NK-92 treated with Interleukin-12 subunit alpha and Interleukin-12 subunit beta, amount 100 ng/mL, for 24 hours (cell line): ENCODE measurements at places on chromosomes 6 and 20.

DNA sequence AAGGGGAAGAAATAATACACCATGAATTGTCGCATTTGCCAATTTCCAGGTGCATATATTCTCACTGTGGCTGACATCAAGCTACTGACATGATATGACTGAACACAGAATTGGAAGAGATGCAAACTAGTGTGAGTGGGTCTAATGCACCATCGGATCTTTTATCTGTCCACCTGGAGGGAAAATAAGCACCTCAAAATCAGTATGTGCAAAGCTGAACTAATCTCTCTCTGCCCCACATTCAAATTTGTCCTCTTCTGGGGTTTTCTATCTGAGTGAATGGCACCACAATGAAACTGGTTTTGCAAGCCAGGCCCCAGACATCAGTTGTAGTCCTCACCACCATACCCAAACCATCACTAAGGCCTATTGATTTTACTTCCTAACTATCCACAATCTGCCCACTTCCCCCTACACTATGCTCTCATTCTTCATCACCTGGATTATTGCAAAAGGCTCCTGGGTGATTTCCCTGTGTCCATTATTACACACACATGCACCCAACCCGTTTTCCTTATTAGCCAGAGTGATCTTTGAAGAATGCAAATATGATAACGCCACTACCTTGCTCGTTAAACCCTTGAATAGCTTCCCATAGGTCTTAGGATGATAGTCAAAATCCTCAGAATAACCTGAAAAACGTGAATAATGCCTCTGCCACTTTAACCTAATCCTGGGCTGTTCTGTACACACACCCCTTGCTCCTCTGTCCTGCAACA is 159.0 kb upstream of the GMDS start:
- no peak for DNase-seq

GRCh38 chr6:112245511-112246203 is 8.7 kb downstream of the LAMA4 start:
- DNase-seq, result no peak

DNA sequence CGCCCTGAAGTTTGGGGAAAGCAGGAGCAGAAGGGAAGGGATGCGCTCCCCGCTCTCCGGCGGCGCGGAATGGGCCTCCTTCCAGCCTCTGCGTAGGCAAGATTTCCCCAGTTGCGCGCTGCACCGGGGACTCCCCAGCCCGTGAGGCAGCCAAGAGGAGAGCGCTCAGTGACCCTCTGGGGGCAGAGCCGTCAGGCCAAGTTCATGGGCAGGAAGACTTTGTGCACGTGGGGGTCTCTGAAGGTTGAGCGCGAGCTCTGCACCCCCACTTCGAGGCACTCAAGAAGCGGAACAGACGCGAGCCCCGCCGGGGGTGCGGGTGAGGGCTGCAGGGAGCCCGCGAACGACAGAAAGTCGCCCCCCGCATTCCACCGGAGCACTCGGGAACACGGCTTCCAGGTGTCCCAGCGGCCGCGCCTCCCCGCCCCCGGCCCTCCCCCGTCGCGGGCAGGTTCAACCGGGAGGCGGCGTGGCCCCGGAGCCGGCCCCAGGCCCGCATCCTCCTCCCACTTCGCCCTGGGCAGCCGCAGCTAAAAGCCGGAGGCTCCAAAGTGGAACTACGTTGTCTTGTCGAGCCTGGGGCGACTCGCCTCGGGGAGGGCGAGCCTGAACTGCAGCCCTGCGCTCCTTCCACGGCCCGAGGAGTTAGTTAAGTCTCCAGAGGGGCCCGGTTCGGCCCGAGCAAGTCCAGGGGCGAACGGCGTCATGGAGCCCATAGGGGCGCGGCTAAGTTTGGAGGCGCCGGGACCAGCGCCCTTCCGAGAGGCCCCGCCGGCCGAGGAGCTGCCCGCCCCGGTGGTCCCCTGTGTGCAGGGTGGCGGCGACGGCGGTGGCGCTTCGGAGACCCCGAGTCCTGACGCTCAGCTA is at the start of gene PPP1R3G:
Gene PPP1R3G, plus strand, starts transcription at position 561 of the 867 bp plus-strand sequence. Its CDS starts 145 bp downstream, at position 706.
- no peak for DNase-seq

DNA sequence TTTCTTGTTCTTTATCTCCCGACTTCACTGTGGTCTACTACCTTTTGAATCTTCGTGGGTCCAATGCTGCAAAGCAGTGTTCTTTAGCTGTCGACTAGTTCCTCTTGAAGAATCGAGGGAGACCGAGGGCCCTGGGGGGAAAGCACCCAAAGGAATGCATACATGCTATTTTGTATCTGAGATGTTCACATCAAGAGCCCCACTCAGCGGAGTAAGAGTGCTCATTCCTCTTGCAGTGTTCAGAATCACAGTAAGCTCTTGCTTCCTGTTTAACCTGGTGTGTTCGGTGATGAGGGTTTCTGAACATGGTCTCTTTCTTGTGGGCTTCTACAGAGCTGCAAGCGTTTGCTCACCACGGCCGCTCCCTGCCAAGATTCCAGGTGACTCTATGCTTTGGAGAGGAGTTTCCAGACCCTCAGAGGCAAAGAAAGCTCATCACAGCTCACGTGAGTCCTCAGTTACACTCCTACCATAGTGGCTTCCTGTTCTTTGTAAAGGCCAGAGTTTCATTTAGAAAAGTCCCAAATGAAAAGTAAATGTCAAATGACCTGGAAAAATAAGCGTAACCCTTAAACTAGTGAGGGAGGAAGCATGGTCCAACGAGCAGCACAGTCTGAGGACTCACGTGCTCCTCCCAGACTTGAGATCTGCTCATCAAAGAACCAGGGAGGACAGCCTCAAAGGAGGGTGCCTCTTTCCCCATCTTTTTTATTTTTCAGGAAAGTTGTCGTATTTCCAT is 13.3 kb downstream of the IRF4 start:
- no peak for DNase-seq

DNA sequence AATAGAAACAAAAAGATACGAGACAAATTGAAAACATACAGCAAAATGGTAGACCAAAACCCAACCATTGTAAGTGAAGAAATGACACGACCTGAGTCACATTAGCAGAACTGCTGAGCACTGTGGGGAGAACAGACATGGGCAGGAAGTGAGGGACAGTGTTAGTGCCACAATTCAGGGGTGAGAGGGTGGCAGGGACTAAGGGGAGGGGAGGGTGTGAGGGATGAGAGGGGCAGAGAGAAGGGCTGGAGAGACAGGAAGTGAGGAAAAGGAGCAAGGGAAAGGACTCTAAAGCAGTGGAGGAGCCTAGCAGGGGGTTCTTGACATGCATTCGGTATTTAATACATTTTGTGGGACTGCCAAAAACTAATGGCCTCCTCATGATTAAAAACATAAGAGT is 45.0 kb upstream of the TRIM26 start:
- no peak for DNase-seq

- DNase-seq, result no peak
Observed at GRCh38 chr6:170583756-170584180, 669 bp downstream of the PDCD2 start.

DNA sequence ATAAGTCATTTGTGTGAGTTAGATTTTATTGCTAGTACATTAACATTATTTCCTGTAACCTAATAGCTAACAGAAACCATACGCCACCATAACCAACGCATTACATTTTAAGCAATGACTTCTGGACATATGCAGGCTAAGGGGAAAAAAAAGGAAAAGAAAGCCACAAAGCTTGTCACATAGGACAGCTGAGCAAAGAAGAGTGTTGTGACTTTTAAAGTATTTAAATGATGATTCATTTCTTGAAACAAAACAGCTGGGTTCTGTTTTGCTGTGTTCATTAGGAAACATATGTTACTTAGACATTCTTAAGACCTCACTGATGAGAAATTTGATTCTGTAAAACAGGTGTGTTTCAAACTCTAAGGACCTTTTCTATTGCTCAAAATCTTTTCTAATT is 171.4 kb downstream of the COL9A1 start:
- no peak for DNase-seq

- DNase-seq, result no peak
Observed at GRCh38 chr6:148892247-148892646, 145.4 kb downstream of the UST start.

GRCh38 chr6:55180258-55180657 is 5.9 kb downstream of the HCRTR2 start:
- no peak for DNase-seq

DNA sequence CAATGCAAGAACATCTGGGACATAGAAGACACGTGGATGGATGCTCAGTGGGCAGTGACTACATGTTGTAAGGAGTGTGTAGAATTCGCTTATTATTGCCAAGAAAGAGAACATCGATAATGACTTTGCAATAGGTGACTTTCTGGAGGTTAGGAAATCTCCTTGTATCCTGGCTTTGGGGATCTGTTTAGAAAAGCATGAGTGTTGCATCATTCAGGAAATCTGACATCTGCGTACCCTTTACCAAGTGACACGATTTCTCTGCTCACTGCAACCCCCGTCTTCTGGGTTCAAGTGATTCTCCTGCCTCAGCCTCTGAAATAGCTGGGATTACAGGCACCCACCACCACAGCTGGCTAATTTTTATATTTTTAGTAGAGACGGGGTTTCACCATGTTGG is 23.2 kb downstream of the RIN2 start:
- no peak for DNase-seq

- DNase-seq, result no peak
Observed at GRCh38 chr6:166031275-166031674, 136.4 kb downstream of the TBXT start.

DNA sequence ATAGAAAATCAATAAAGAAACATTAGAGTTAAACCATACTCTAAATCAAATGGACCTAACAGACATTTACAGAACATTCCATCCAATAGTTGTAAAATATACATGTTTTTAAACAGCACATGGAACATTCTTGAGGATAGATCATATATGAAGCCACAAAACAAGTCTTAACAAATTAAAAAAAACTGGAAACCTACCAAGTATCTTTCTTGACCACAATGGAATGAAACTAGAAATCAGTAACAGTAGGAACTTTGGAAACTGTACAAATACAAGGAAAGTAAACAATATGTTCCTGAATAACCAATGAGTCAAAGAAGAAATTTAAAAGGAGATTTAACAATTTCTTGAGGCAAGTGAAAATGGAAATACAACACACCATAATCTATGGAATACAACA is 91.2 kb upstream of the GLP1R start:
- no peak for DNase-seq

DNA sequence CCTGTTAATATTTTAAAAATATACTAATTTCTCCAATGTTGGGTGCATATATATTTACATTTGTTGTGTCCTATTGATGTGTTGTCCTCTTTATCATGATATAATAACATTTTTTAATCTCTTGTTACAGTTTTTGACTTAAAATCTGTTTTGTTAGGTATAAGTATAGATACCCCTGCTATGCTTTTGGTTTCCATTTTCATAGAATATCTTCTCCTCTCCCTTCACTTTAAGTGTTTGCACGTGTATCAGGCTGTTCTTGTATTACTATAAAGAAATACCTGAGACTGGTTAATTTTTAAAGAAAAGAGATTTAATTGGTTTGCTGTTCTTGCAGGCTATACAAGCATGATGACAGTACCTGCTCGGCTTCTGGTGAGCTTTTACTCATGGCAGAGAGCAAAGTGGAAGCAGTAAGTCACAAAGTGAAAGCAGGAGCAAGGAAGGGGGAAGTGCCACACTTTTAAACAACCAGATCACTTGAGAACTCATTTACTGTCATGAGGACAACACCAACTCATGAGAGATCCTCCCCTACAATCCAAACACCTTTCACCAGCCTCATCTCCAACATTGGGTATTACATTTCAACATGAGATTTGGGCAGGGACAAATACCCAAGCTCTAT is 340.5 kb upstream of the SYNCRIP start:
- no peak for DNase-seq

- DNase-seq, result no peak
Observed at GRCh38 chr6:148616841-148617240, 130.0 kb upstream of the UST start.

- no peak for DNase-seq
Observed at GRCh38 chr6:150263765-150264404, 104.9 kb upstream of the IYD start.

DNA sequence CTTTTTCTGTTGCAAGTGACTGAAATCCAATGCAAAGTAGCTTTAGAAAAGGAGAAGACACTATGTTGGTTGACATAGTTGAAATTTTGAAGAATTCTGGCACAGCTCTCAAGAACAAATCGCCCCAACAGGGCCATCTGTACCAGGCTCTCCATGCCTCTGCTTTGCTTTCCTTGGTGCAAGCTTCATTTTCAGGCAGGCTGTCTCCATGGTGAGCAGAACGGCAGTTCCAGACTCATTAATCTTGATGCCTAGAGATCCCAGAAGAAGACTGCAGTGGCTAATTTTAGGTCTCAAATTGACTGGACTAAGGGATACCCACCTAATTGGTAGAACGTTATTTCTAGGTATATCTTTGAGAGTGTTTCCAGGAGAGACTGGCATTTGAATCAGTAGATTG is 950.7 kb upstream of the FLRT3 start:
- DNase-seq, result no peak

GRCh38 chr6:112980676-112981075 is 633.5 kb downstream of the RFPL4B start:
- DNase-seq, result no peak

GRCh38 chr6:16311763-16312162 is 73.4 kb downstream of the GMPR start:
- no peak for DNase-seq

- no peak for DNase-seq
Observed at GRCh38 chr20:43178080-43178479, 11.6 kb downstream of the PTPRT start.

GRCh38 chr6:148887181-148887580 is 140.4 kb downstream of the UST start:
- no peak for DNase-seq

GRCh38 chr20:61773926-61774587 is 291.6 kb downstream of the TAF4 start:
- no peak for DNase-seq

- DNase-seq, result no peak
Observed at GRCh38 chr6:105258816-105259215, 79.0 kb upstream of the POPDC3 start.

DNA sequence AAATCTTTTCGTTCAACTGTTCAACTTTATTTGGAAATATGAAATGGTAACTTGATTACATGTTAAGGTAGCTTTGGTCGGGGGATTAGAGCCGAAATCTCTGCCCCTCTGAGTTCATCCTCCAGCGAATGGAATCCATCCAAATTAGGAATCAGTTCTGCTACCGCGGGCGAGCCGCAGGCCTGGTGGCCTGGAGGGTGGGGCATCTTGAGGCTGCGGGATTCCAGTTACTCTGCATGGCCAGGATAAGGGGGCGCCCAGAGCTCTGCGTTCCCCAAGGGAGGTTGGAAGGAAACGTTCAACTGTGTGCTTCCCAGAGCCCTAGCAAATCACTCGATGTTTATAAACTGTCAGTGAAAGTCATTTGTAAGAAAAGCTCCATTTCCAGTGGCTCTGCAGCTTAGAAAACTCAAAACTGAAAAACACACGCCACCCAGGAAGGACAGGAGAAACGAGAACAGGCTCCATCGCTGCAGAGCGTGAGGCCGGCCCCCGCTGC is 262.2 kb downstream of the TAF4 start:
- no peak for DNase-seq

GRCh38 chr6:126385536-126385935 is 45.6 kb downstream of the CENPW start:
- DNase-seq, result no peak
